ENCODE measurements at places on chromosomes 7 and 10. TPM values are rescaled to one million over a fixed set of nuclear protein-coding genes. Genes with fewer than 3 reads are reported as not detected.

GRCh38 chr7:99461221-99461620, 4.7 kb downstream of the ATP5MF start:
- DNase-seq, result no peak

- DNase-seq, result no peak
These were observed 52.7 kb downstream of the DENND11 start for GRCh38 chr7:141649137-141649864.

DNA sequence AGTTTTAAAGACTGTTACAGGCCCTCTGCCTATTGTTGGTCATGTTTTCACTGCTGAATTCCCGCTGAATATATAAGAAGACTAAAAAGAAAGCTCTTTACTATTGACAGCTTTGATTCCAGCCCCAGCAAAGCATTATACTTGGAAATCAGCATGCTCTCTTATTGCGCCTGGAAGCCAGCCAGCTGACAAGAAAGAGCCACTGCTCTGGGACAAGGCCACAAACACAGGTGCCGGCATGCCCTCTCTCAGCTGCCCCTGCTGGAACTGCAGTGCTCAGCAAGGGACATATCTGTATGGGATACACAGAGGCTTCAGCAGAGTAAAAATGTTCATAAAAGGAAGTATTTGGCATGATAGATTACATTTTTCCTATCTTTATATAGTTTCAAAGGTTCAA, 523.9 kb downstream of the ADRA2A start:
- peak; percentile 18 for DNase-seq

DNA sequence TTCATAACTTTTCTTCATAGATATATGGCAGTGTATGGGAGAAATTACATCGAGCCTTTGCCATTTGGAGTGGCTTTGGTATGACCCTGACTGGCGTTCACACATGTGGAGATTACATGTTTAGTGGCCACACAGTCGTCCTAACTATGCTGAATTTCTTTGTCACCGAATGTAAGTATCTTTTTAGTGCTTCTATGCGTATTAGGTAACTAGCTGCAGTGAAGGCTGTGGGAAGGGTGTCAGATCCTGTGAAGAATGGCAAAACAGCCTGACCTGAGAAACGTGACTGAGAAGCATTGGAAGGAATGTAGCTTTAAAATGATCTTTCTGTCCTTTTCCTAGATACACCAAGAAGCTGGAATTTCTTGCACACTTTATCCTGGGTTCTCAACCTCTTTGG, 34.5 kb upstream of the VDAC2 start:
- no peak for DNase-seq

GRCh38 chr7:32879460-32879859, 12.1 kb downstream of the KBTBD2 start:
- no peak for DNase-seq

- DNase-seq, result no peak
These were observed 116.1 kb downstream of the FAM53B start for GRCh38 chr10:124627866-124628675.

DNA sequence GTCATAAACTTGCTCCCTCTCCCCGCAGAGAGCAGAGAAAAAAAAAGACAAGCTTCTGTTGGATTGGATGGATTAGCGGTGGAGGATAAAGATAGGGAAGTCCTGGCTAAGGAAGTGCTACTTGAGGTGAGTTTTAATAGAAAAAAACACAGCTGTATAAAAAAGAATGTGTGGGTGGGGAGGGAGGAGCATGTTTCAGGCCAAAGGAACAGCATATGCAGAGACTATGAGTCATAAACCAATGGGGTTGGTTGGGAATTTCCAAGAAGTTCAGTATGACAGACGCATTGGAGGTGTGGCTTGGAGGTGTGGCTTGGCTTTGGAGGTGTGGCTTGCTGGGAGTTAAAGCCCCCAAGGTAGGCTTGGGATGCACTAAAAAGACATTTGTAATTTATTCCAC, 103.0 kb upstream of the LSM8 start:
- no peak for DNase-seq

GRCh38 chr7:159020987-159021386, 123.7 kb downstream of the VIPR2 start:
- peak; percentile 71 for DNase-seq

- DNase-seq, result no peak
These were observed 3.2 kb upstream of the DUSP5 start for GRCh38 chr10:110494532-110494931.

DNA sequence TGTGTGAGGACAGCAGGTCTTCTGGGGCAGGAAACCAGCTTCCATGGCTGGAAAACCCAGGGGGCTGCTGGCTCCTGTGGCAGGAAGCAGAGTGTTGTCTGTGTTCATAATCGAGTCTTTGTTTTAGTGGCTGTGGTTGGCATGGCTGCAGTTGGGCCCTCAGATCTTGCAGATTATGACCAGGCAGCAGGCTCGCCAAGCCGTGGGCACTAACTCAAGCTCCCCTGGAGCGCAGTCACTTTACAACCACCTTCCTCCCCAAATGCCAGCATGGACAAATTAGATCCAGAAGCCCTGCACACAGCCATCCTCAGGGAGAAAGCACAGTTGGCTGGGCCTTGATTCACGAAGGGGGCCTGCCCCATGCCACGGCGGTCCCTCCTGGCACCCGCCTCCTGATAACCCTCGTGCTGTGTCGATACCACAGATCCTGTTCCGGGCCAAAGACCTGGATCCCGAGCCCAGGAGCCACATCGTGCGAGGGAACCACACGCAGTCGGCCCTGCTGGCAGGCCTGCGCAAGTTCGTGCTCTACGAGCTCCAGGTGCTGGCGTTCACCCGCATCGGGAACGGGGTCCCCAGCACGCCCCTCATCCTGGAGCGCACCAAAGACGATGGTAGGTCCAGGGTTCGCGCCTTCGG, 552.5 kb upstream of the FOXK1 start:
- DNase-seq, result no peak

DNA sequence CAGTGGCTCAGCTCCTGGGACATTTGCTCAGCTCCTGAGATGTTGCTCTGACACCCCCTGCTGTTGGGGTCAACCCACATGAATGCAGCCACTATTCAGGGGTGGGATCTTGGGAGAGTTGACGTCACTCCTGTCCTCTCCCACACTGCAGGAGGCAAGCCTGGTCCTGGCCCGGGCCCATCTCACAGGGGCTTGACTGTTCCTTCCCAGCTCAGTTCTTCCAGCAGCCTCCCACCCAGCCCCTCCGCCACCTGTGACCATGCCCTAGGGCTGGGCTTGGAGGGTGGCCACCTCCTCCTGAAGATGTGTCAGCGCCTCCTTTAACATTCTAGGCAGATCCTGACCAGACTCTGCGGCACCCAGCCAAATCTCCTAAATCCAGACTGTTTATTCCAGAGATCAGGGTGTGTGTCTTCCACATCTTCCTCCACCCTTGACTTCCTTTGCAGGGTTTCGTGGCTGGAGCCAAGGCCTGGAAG, 19.1 kb upstream of the OPALIN start:
- peak; percentile 33 for DNase-seq

- DNase-seq, result no peak
These were observed 176.6 kb upstream of the PRKCQ start for GRCh38 chr10:6756716-6757115.

GRCh38 chr10:88227342-88228018, 355.6 kb downstream of the RNLS start:
- no peak for DNase-seq

GRCh38 chr7:140059273-140060242, 3.2 kb downstream of the PARP12 start:
- no peak for DNase-seq

DNA sequence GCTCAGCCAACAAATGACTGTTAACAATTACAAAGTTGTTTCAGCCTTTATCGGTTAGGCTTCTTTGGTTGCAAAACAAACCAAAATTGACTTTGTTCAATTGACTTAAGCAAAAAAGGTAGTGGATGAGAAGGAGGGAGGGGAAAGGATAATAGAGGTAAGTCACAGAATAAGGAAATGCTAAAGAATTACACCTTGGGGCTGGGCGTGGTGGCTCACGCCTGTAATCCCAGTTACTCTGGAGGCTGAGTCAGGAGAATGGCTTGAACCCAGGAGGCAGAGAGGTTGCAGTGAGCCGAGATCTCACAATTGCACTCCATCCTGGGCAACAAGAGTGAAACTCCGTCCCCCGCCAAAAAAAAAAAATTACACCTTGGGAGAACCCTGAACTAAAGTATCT, 41.4 kb downstream of the AHCYL2 start:
- no peak for DNase-seq

DNA sequence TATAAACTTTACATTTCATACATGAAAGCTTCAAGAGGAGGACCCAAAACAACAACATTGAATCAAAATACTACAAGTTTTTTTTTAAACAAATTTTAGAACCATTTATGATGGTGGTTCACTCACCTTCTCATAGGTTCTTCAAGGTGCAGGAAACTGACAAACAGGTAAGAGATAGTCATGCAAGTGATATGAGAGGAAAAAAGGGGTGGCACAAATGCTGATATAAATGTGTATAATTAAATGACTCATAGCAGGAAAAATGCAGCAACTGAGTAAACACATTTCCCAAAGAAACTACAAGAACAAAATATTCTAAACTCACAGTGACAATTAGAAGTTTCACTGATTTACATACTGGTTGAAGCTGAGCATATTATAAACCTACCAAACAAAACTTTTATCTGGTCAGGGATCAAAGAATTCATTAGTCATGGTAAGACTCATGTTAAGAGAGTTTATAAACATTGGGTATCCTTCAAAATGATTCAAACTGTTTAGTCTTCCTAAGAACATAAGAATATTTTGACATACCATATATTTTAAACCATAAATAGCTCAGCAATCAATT, 14.1 kb downstream of the ZWINT start:
- no peak for DNase-seq

GRCh38 chr10:51638737-51639136, 60.7 kb downstream of the CSTF2T start:
- DNase-seq, result no peak

- peak; percentile 61 for DNase-seq
These were observed 61.6 kb upstream of the BTRC start for GRCh38 chr10:101292194-101293006.

- peak; percentile 9 for DNase-seq
These were observed 509.7 kb upstream of the PODXL start for GRCh38 chr7:132065989-132066603.

- DNase-seq, result no peak
These were observed 146.7 kb downstream of the ATE1 start for GRCh38 chr10:121781101-121781500.

GRCh38 chr7:102973096-102973802, 60.4 kb downstream of the LRRC17 start:
- no peak for DNase-seq

DNA sequence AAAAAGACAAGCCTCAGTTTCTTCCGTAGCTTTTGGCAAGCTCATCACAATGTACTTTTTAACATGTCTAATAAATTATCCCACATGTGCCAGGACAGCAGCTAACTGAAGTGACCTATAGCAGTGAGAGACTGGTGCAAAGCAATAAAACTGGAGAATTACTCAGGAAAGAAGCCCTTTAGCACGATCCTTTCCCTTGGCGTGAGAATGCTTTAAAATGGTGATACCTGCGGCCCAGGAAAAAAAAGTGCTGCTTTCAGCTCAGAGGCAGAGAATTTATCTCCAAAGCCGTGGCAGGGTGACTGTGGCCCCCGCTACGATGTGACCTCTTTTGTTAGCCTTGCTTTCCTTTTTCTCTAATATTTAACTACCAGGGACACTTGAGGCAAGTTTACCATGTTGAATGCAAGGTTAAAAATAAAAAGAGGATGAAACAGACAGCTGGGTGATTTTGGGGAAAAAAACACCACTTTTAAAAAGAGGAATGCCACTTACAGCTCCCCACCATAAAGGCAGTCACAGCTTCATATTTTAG, 184.0 kb downstream of the FANK1 start:
- no peak for DNase-seq

The SAP25 gene
- 1.5 TPM for total RNA-seq

The FAM237B gene
- not detected for total RNA-seq

The DPYSL4 gene
- 17.7 TPM for total RNA-seq

The TFPI2 gene
- total RNA-seq, result 1.5 TPM

The GSAP gene
- 2.0 TPM for total RNA-seq

The CYP2C18 gene
- 0.15 TPM for total RNA-seq

The GRK5 gene
- 6.2 TPM for total RNA-seq

The HABP2 gene
- total RNA-seq, result not detected

Data from neural progenitor cell (in vitro differentiated cells).